ENCODE measurements at places on chromosomes 7 and 10. TPM values are rescaled to one million over a fixed set of nuclear protein-coding genes. Genes with fewer than 3 reads are reported as not detected.

Gene TAS2R41
- total RNA-seq: not detected

Gene HELLS
- total RNA-seq: 59.2 TPM

Gene ABCC2
- 68.4 TPM for total RNA-seq

Gene EGR2
- 0.03 TPM for total RNA-seq

Gene BAG3
- total RNA-seq: 18.5 TPM

Gene ZPBP
- not detected for total RNA-seq

Gene SH2D4B
- total RNA-seq: not detected

Gene CRHR2
- not detected for total RNA-seq

Gene PCLO
- total RNA-seq: 2.0 TPM

Gene PRF1
- total RNA-seq: not detected

Gene DYNC1I1
- total RNA-seq: not detected

Gene SPOCK2
- total RNA-seq: 0.41 TPM
